ENCODE measurements at places on chromosomes 1 and 21. TPM values are rescaled to one million over a fixed set of nuclear protein-coding genes. Genes with fewer than 3 reads are reported as not detected.
A peak's percentile ranks its signal among the peaks of the same experiment; 100 is the strongest.

- peak; percentile 38 for DNase-seq
- H3K27me3 ChIP-seq, result no peaks in the 10 kb centered on the region
- peaks cover 12% of the 10 kb centered on the region for H3K36me3 ChIP-seq
- H3K27ac ChIP-seq, result peak overlapping the region; percentile 90
- H3K4me3 ChIP-seq, result peak overlapping the region; percentile 31
Measured at GRCh38 chr1:244322791-244323521, 128.8 kb downstream of the ADSS2 start.

- no peak overlapping the region for H3K4me3 ChIP-seq
- H3K4me1 ChIP-seq, result peaks cover 5% of the 10 kb centered on the region
- no peak overlapping the region for H3K27ac ChIP-seq
- no peaks in the 10 kb centered on the region for H3K36me3 ChIP-seq
- DNase-seq, result no peak
Measured at GRCh38 chr1:246526380-246526779, 19.3 kb upstream of the SMYD3 start.

DNA sequence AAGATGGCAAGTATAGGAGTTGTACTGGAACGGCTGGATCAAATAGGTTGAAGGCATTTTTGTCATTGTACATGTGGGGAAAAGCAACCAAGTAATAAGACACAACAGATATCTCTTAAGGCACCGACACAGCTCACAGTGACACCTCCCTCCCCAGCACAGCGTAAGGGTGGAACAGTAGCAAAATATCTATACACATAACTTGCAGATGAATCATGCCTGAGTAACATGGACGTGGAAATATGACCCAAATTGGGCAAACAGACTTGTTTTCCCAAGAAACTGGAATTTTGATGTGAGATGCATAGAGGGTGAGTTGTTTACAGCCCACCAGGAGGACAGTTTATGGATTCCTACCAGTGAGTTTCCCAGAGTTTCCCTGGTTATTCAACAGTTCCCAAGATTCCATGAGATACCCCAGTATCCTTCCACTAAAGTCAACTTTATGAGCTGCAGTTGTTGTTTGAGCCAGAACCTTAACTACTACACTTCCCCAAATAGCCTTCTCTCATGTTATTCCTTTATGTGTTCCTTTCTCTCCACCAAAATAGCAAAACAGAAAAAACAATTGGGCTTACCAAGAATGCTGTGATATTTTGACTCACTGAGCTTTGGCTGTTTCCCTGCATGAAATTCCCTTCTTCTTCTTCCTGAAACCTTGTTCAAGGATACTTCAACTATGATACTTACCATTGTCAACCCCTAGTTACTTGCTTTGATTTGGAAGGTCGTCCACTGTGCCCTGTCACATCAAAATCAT lies 7.1 kb upstream of the DR1 start:
- no peaks in the 10 kb centered on the region for H3K27me3 ChIP-seq
- H3K4me1 ChIP-seq, result peaks cover 25% of the 10 kb centered on the region

GRCh38 chr1:2132222-2133038 lies 62.1 kb downstream of the FAAP20 start:
- H3K36me3 ChIP-seq, result no peaks in the 10 kb centered on the region
- H3K4me3 ChIP-seq, result peak overlapping the region; percentile 76
- H3K27me3 ChIP-seq, result no peaks in the 10 kb centered on the region
- DNase-seq, result no peak
- peaks cover 8% of the 10 kb centered on the region for H3K4me1 ChIP-seq

- H3K4me3 ChIP-seq, result no peak overlapping the region
- H3K36me3 ChIP-seq, result no peaks in the 10 kb centered on the region
- no peaks in the 10 kb centered on the region for H3K27me3 ChIP-seq
- H3K4me1 ChIP-seq, result no peaks in the 10 kb centered on the region
- no peak overlapping the region for H3K27ac ChIP-seq
Measured at GRCh38 chr1:218048828-218049420, 236.2 kb upstream of the RRP15 start.

GRCh38 chr1:33072707-33073106 lies 8.2 kb upstream of the AZIN2 start:
- no peak overlapping the region for H3K4me3 ChIP-seq
- H3K27ac ChIP-seq, result no peak overlapping the region
- DNase-seq, result no peak
- peaks cover 7% of the 10 kb centered on the region for H3K27me3 ChIP-seq

Gene OR2M5
- total RNA-seq, result not detected

GRCh38 chr1:84711121-84711520 lies 20.9 kb upstream of the SSX2IP start:
- H3K27me3 ChIP-seq, result no peaks in the 10 kb centered on the region
- H3K4me3 ChIP-seq, result no peak overlapping the region
- no peak for DNase-seq
- no peaks in the 10 kb centered on the region for H3K4me1 ChIP-seq
- H3K27ac ChIP-seq, result no peak overlapping the region

Gene CRNN
- total RNA-seq, result not detected

Gene KCNQ4
- 0.57 TPM for total RNA-seq

DNA sequence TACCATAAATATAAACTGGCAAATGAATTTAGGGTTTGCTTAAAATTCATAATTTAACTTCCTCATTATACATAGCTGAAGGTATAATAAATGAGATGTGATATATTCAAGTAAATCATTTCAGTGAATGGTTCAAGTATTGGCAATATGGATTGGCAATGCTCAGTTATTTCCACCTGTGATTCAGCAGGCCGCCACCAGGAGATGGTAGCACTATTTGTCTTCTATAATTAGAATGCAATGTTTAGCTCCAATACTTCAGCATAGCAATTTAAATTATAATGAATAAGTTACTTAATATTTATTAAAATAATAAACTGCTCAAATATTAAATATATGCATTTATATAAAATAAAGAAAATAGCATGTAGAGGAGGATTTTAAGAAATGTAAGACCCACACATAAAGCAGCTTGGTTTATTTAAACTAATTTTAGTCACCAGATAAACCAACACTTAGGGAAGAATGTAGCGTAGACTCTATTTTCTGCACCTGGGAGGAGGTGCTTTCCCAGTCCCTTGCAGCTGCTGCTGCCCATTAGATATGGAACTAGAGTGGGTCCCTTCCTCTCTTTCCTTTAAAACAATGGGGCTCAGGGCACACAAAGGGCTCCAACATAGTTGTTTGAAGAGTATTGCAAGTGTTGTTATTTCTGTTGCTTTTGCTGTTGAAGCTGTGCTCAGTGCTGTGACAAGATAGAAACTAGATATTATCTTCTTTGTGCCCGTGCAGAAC lies 62.1 kb downstream of the PLPPR4 start:
- no peaks in the 10 kb centered on the region for H3K36me3 ChIP-seq
- H3K4me3 ChIP-seq, result no peak overlapping the region

DNA sequence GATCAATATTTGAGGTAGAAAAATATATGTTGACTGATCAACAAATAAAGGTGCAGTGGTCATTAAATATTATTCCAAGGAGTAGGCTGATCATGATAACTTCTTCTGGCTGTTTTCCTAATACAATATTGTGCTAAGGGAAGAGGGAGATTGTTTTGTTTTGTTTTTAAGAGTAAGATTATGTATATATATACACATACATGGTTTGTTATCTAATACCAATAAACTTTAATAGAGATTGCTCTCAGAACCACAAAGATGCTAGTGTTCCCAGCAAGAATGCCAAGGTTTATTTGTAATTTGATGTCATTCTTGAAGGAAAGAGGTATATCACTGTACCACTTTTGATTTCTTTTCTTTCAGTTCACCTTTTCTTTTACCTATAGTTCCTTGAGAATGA lies 10.1 kb downstream of the CLCA2 start:
- H3K36me3 ChIP-seq, result no peaks in the 10 kb centered on the region
- H3K27me3 ChIP-seq, result peaks cover 15% of the 10 kb centered on the region
- H3K27ac ChIP-seq, result no peak overlapping the region
- H3K4me1 ChIP-seq, result no peaks in the 10 kb centered on the region

Gene ETV3
- total RNA-seq, result 240 TPM

Gene STRIP1
- 39.1 TPM for total RNA-seq

Gene CLDN17
- not detected for total RNA-seq

- H3K27ac ChIP-seq, result no peak overlapping the region
- DNase-seq, result no peak
- no peaks in the 10 kb centered on the region for H3K36me3 ChIP-seq
- H3K4me3 ChIP-seq, result no peak overlapping the region
- no peaks in the 10 kb centered on the region for H3K4me1 ChIP-seq
Measured at GRCh38 chr1:57265104-57265503, 158.8 kb downstream of the DAB1 start.

DNA sequence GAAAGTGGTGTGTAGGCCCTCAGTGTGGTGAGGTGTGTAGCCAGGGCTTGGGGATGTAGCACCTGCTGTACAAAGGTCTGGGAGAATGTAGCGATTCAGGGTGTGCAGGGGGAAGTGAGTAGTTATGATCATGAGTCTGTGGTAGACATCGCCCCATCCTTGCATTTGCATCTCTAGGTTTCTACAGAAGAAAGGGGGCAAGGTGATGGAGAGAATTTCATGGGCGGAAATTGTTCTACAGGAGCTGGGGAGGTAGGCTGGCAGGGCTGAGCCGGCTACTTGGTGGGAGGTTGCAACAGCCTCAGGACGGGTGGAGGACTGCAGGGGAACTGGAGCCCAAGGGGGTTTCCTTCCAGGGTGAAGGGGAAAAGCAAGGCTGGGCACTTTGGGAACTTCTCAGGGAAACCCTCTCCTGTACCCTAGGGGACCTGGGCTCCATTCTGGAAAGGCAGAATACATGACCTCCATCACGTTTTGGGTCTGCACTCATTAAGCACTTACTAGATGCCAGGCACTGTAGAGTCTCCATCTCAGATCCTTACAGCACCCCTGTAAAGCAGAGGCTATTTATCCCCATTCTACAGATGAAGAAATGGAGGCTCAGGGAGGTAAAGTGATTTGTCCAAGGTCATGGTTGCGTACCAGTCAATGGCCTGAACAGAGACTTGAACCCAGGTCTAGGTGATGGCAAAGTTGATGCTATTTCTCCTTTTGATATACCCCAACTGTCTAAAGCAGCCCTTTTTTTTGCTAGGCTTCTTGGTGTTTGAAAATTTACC lies 14.5 kb upstream of the TNFRSF1B start:
- H3K36me3 ChIP-seq, result peaks cover 17% of the 10 kb centered on the region
- peak overlapping the region; percentile 96 for H3K27ac ChIP-seq
- no peak overlapping the region for H3K4me3 ChIP-seq
- no peak for DNase-seq
- peaks cover 77% of the 10 kb centered on the region for H3K4me1 ChIP-seq

- no peaks in the 10 kb centered on the region for H3K36me3 ChIP-seq
- H3K4me3 ChIP-seq, result no peak overlapping the region
- no peak overlapping the region for H3K27ac ChIP-seq
- H3K27me3 ChIP-seq, result no peaks in the 10 kb centered on the region
- no peak for DNase-seq
Measured at GRCh38 chr1:34066166-34066565, 98.9 kb downstream of the CSMD2 start.

DNA sequence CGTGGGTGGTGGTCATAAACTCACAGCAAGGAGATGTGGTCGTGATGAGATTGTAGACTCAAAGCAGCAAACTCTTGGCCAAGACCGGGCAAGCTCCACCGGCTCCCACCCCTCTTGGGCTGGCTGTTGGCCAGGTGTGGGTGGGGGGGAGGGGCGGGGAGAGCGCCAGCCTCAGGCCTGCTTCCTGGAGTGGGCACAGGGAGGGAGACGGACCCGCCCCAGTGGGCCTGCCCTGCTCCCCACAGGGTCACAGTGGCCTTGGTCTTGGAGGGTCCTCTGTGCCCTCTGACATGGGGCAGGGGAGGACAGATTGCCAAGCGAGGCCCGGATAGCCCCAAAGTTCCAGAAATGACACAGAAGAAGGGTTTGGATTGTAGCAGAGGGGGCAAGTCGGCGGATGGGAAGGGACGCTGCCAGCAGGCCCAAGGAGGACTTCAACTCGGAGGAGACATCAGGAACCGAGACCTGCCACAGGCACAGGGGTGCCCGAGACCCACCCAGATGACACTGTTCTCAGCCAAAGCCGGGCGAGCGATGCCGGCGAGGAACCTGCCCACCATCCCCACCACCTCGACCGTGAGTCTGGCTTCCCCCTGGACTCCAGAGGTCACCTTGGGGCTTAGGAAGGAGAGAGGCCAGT lies 85.4 kb upstream of the ACTRT2 start:
- no peaks in the 10 kb centered on the region for H3K36me3 ChIP-seq
- no peak overlapping the region for H3K4me3 ChIP-seq
- no peak for DNase-seq
- H3K27me3 ChIP-seq, result no peaks in the 10 kb centered on the region
- no peaks in the 10 kb centered on the region for H3K4me1 ChIP-seq
- H3K27ac ChIP-seq, result no peak overlapping the region

DNA sequence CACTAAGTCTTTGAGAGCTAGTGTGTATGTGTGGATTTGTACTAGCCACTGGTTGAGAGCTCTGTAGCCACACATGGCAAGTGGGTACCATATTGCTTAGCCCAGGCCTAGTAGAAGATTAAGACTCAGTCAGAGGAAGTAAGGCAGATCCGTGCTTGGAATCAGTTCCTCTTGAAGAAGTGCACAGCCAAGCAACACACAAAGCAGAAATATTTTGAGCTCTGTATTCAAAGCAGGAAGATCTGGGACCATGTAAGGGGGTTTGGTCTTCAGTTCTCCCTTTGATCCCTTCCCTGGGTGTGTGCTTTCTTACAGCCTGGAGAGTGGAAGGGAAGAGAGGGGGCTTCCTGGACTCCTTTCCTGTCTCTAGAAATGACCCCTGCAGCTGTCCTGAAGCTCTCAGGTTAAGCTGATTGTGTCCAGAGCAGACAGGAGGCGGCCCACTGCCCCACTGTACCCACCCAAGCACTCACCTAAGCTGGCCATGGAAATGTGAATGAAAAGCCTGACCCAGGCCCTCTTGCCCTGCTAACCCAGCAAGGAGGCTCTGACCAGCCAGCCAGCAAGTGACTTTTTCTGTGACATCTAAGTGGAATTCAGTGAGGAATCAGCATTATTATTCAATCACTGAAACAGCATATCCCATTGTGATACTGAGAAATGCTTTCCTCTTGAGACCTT lies 3.6 kb downstream of the ETS2 start:
- peaks cover 52% of the 10 kb centered on the region for H3K4me1 ChIP-seq
- no peaks in the 10 kb centered on the region for H3K27me3 ChIP-seq
- H3K4me3 ChIP-seq, result no peak overlapping the region
- H3K27ac ChIP-seq, result no peak overlapping the region
- peaks cover 75% of the 10 kb centered on the region for H3K36me3 ChIP-seq

Gene ACTL8
- total RNA-seq, result not detected

GRCh38 chr1:87644033-87644578 lies 315.4 kb downstream of the LMO4 start:
- no peaks in the 10 kb centered on the region for H3K4me1 ChIP-seq
- no peak overlapping the region for H3K27ac ChIP-seq
- no peaks in the 10 kb centered on the region for H3K36me3 ChIP-seq
- no peak overlapping the region for H3K4me3 ChIP-seq
- H3K27me3 ChIP-seq, result no peaks in the 10 kb centered on the region

Gene CFAP126
- total RNA-seq, result not detected

DNA sequence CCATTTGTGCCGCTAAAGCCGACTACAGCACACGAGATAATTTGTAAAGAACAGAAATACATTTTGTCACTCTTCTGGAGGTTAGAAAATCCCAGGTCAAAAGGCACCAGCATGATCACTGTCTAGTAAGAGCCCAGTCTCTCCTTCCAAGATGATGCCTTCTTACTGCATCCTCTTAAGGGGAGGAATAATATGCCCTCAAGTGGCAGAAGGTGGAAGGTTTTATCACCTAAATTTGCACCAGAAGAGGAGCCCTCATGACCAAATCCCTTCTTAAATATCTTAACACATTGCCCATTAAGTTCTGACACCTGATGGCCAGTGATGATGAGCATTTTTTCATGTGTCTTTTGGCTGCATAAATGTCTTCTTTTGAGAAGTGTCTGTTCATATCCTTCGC lies 326.7 kb upstream of the RGS18 start:
- DNase-seq, result no peak
- H3K4me3 ChIP-seq, result no peak overlapping the region
- H3K36me3 ChIP-seq, result no peaks in the 10 kb centered on the region
- H3K27me3 ChIP-seq, result no peaks in the 10 kb centered on the region
- no peak overlapping the region for H3K27ac ChIP-seq

Gene USP16
- 44.1 TPM for total RNA-seq

Gene SLC5A3
- total RNA-seq, result 41.2 TPM
